ENCODE measurements at places on chromosomes 12 and 14.
A peak's percentile ranks its signal among the peaks of the same experiment; 100 is the strongest.

DNA sequence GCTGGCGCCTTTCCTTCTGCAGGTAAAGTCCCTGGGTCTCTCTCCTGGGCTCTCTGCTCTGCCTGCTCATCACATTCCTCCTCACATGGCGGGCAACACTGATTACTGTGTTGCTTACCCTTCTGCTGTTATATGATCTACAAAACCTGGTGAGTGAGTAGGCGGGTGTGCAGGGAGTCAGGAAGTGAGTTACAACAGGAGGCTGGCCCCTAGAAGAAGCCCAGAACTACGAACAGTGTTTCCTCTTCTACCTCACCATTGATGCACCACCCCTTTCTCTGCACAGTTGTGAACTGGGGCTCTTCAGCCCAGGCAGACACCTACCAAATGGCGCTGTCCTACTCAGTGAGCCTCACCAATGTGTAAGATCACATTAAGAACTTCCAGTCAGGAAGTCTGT lies 4.9 kb upstream of the KLHL33 start:
- DNase-seq = peak; percentile 19

- no peak for DNase-seq
Measured at GRCh38 chr14:98623788-98624415, 648.1 kb downstream of the BCL11B start.

DNA sequence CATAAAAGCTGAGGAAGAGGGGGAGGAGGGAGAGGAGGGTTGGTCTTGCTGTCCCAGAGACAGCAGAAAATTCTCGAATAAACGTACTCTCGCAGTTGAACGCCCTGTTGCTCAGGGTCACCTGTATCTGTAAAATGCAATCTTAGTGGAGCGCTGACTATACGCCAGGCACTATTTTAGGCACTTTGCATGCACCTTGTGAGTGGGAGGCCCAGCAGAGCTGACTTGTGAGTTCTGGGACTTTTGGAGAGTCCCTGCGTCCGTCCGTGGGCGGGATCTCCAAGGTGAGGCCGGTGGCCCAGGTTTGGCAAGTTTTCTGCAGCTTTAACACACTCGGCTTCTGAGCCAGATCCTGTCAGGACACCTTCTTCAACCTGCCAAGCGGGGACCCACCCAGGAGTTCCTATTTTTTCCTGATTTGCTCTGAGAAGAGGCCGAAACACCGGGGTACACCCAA lies 32.5 kb upstream of the PLEKHG6 start:
- peak; percentile 33 for DNase-seq

- DNase-seq = no peak
Measured at GRCh38 chr14:75717729-75718128, 56.7 kb downstream of the TTLL5 start.

GRCh38 chr14:21543521-21543960 lies 17.4 kb upstream of the SALL2 start:
- no peak for DNase-seq

DNA sequence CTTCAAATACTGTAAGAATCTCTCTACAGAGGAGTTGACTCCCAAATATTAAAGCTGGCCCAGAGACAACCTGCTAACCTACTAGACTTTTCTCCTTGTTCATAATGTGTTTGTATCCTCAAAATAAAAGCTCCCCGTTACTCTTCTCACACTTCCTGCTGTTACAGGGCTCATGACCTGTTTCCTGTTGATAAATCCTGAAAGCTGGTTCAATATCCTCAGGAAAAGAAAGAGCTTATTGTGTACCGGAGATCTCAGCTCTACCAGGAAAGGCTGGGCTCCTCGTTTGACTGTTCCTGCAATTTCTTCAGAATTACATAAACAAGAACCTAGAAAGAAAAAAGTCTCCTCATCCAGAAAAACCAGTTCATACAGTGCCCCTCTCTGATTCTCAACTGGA lies 30.8 kb downstream of the CLEC1A start:
- DNase-seq = no peak

DNA sequence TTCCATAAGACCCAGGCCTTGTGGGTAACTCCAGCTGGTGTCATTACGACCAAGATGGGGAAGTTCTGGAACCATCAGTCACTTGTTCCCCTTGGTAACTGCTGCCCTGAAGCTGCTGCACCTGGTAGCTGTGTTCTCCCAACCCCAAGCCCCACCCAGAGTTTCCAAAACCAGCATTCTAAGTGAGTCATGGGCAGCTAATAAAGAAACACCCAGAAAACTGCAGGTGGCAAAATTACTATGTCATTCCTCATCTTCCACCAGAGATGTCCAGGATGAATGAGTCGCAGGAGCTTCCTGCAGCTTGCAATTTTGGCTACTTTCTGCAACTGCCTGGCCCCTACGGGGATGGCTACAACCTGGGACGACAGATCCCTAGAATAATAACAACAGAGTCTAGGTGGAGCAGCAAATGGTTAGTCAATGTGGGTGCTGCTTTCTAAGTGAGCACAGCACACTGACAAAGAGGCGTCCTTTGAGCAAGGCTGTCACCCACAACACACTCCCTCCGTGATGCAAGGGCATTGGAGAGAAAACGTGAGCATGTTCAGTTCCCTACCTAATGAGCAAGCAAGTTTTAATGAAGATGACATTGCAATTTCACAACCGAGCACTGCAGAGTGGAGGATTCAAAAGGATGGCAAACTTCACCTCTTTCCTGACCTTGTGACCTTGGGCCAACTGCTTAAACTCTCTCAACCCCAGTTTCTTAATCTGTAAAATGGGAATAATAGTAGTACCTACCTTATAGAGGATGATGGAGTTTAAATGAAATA lies 301.4 kb upstream of the NOS1 start:
- DNase-seq = no peak

DNA sequence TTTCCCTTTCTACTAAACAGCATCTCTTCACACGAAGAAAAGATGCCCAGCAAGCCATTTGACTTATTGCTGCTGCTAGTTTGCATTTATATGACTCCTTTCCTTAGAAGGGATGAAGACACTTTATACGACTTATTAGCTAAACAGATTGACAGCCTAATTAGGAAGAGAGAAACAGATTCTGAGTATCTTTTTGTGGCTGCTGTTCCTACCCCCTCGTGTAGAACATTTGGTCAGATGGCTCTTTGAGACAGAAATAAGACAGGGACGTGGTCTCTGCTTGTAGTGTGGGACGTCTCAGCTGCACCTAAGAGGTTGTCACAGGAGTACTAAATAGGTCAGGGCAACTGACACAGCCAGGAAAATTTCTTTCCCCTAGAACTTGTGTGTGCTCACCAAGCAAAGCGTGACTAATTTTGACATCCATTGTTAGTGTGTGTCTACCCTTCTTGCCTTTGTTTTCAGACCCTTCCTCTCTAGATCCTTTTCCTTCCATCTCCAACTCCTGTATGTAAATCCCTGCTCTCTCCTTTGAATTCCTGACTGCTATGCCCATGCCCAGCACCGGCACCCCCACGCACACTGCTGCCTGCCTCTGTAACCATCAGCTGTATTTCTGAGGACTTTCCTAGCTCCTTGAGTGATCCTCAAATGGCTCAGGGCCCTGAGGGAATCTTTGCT lies 83.2 kb downstream of the DAD1 start:
- DNase-seq = no peak

GRCh38 chr12:111010916-111011657 lies 90.7 kb upstream of the MYL2 start:
- DNase-seq = no peak

GRCh38 chr14:70845601-70846000 lies 36.3 kb upstream of the MAP3K9 start:
- no peak for DNase-seq

DNA sequence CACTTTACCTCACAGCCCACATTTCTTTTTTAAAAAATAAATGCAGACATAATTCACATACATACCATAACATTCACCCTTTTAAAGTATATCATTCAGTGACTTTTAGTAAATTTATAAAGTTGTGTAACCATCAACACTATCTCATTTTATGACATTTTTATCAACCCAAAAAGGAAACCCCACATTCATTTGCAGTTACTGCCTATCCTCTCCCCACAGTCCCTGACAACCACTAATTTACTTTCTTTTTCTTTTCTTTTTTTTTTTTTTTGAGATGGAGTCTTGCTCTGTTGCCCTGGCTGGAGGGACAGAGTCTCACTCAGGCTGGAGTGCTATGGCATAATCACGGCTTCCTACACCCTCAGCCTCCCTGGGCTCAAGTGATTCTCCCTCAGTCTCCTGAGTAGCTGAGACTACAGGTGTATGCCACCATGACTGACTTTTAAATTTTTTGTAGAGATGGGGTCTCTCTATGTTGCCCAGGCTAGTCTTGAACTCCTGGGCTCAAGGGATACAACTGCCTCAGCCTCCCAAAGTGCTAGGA lies 1.5 kb upstream of the EP400 start:
- no peak for DNase-seq

GRCh38 chr12:42511656-42512055 lies 77.9 kb downstream of the PRICKLE1 start:
- no peak for DNase-seq

- no peak for DNase-seq
Measured at GRCh38 chr12:6092784-6093722, 31.4 kb downstream of the VWF start.

DNA sequence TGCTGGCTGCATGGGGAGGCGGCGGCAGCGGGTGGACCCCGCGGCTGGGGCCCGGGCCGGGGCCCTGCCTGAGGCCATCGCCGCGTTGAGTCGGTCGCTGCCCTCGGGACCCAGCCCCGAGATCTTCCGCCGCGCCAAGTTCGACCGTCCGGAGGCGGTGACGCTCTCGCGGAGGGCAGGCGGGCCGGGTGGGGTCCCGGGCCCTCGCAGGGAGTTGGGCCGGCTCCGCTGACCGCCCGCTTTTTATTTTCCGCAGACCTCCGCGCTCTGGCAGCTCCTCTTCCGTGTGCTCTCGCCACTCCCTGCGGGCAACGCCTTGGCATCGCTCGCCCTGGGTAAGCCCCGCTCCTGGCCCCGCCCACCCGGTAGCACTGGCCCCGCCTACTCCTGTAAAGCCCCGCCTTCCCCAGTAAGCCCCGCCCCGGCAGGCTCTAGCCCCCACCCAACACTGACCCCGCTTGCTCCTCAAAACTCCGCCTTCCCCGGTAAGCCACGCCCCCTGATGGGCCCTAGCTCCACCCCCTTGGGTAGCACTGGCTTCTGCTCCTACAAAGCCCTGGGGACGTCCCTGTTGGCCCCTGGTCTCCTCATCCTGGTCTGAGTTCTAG lies 424 bp downstream of the TEDC1 start:
- peak; percentile 75 for DNase-seq

- DNase-seq = no peak
Measured at GRCh38 chr14:105305345-105305744, 4.5 kb upstream of the BRF1 start.

GRCh38 chr14:99602054-99602787 lies 1.8 kb downstream of the CCDC85C start:
- no peak for DNase-seq

GRCh38 chr12:59890896-59891579 lies 295.2 kb downstream of the SLC16A7 start:
- no peak for DNase-seq

- DNase-seq = no peak
Measured at GRCh38 chr14:60989599-60989998, 8.6 kb downstream of the SLC38A6 start.

GRCh38 chr12:121580959-121581685 lies at the start of gene KDM2B:
Gene KDM2B, minus strand, starts transcription at chr12:121581023. Its CDS starts 112 bp downstream, at chr12:121580911.
- DNase-seq = peak; percentile 10

- DNase-seq = no peak
Measured at GRCh38 chr12:13530966-13531365, 334.4 kb downstream of the EMP1 start.

DNA sequence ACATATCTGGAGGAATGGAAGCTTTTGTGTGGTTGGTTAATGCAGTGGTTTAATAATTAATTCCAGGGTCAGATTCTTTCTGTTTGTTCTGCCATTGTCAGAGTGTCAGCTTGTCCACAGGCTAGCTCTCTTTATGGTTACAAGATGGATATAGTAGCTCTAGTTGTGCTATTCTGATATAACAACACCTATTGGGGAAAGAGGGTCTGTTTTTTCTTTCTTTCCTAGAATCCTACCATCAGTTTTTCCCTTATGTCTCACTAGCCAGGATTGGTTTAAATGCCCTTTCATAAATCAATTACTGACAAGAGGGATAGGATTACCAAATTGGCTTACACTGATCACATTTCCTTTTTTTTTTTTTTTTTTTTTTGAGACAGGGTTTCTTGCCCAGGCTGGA lies 27.8 kb downstream of the CNOT2 start:
- DNase-seq = no peak

DNA sequence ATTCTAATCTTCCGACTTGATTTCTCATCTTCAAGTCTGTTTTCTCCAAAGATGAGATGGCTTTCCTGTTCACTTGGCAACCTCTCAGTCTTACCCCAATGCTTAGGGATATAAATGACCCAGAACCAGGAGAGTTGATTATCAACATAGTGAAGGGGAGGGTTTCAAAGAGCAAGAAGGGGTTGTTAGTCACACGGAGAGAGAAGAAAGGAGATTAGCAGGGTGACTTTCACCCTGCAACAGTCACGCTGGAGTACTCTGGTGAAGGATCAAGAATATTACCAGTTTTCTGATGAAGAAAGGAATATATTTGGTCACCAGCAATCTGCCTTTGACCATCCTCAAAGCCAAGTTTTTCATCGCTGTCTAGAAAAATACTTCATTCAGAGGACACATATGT lies at the start of gene TMEM52B:
Gene TMEM52B, plus strand, starts transcription at position 212 of the 400 bp plus-strand sequence. CDS start 543 bp downstream, outside the sequence.
- DNase-seq = no peak

DNA sequence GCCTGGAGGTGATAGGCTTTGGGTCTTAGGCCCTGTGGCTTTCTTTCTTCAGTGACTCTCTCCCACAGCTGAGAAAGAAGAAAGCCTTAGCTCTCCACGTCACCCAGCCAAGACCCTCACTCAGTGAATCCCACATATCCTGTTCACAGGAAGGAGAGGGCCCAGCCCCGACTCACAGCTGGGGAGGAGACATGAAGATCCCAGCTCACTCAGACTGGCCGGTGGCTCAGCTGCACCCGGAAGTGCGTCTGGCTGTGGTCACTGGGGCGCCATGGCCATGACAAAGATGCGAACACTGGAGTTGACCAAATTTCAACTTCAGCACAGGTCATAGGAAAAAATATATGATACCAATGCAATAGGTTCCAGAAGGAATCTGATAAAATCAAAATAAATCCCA lies 14.2 kb downstream of the DLK1 start:
- no peak for DNase-seq

DNA sequence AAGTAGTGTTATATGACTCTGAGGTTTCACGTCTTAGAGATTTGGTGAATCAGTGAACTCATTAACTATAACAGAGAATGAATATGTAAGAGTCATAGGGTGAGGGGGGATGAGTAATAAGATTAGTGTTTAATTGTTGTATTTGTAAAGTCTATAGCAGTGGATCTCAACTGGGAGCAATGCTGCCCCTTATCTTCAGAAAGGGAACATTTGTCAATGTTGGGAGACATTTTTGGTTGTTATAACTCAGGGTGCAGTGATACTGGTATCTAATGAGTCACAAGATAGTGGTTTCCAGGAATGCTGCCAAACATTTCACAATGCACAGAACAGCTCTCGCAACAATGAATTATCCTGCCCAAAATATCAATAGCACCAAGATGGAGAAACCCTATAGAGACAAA lies 1193.7 kb downstream of the GALC start:
- no peak for DNase-seq

DNA sequence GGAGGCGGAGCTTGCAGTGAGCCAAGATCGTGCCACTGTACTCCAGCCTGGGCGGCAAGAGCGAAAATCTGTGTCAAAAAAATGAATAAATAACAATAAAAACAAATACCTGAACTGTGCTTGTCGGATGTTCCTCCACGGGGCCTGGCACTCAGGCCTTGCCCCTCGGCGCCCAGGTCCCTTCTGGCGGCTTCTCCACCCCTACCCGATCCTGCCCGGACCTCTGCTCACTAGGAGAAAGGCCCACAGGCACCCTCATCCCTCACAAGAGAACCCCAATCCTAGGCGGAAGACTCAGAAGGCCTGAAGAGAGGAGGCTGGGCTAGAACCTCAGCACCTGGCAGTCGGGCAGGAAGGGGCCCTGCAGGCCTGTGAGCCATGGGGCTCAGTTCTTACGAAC lies 21.0 kb upstream of the BTBD6 start:
- no peak for DNase-seq

Data from stimulated activated CD4-positive, alpha-beta T cell treated with anti-CD3 and anti-CD28 coated beads, Interleukin-2, amount 100 ng/mL, for 4 hours (primary cell).